Suprapubic skin (tissue), 4 donors: ENCODE measurements at places on chromosomes 1 and 21.

GRCh38 chr1:234962340-234962989 lies 166.2 kb downstream of the TOMM20 start:
- peak; percentile 85 for DNase-seq

- DNase-seq = peak; percentile 44
These were observed 56.7 kb downstream of the SLC37A1 start for GRCh38 chr21:42570362-42570761.

DNA sequence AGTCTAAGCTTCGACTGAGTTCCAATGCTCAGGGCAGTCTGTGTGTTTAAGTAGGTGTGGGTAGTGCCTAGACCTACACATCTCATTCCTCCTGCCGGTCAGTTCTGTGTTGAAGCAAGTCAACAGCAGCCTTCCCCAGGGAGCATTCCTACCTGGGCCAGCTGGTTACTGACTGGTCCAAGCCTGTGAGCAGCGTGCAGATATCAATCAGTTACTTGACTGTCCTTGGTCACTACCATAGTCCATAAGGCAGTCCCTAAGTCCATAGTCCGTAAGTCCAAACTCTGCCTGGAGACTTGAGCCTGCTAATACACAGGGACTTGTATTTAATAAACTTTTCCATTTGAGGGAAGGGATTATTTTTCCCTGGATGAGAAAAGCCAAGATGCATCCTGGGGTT lies 171.9 kb downstream of the PGBD5 start:
- no peak for DNase-seq

DNA sequence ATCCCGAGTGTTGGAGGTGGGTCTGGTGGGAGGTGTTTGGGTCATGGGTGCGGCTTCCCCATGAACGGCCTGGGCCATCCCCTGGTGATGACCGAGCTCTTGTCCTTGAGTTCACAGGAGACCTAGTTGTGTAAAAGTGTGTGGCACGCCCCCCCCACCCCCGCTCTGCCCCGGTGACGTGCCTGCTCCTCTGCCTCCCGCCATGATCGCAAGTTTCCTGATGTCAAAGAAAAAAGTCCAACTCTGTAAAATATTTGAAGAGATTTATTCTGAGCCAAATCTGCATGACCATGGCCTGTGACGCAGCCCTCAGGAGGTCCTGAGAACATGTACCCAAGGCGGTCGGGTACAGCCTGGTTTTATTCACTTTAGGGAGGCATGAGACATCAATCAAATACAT lies 125.1 kb upstream of the COL6A1 start:
- peak; percentile 34 for DNase-seq

- DNase-seq = no peak
These were observed 163.8 kb downstream of the COL24A1 start for GRCh38 chr1:85992791-85993190.

DNA sequence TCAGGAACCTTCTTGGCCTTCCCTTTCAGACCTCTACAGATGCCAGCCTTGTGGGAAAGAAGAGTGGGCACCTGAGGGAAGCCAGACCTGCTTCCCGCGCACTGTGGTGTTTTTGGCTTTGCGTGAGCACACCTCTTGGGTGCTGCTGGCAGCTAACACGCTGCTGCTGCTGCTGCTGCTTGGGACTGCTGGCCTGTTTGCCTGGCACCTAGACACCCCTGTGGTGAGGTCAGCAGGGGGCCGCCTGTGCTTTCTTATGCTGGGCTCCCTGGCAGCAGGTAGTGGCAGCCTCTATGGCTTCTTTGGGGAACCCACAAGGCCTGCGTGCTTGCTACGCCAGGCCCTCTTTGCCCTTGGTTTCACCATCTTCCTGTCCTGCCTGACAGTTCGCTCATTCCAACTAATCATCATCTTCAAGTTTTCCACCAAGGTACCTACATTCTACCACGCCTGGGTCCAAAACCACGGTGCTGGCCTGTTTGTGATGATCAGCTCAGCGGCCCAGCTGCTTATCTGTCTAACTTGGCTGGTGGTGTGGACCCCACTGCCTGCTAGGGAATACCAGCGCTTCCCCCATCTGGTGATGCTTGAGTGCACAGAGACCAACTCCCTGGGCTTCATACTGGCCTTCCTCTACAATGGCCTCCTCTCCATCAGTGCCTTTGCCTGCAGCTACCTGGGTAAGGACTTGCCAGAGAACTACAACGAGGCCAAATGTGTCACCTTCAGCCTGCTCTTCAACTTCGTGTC lies 995 bp upstream of the ZBTB48 start:
- no peak for DNase-seq

GRCh38 chr1:228721407-228721806 lies 13.9 kb upstream of the RHOU start:
- DNase-seq = no peak

- peak; percentile 82 for DNase-seq
These were observed 641 bp upstream of the ZBTB21 start for GRCh38 chr21:42010507-42011495.

DNA sequence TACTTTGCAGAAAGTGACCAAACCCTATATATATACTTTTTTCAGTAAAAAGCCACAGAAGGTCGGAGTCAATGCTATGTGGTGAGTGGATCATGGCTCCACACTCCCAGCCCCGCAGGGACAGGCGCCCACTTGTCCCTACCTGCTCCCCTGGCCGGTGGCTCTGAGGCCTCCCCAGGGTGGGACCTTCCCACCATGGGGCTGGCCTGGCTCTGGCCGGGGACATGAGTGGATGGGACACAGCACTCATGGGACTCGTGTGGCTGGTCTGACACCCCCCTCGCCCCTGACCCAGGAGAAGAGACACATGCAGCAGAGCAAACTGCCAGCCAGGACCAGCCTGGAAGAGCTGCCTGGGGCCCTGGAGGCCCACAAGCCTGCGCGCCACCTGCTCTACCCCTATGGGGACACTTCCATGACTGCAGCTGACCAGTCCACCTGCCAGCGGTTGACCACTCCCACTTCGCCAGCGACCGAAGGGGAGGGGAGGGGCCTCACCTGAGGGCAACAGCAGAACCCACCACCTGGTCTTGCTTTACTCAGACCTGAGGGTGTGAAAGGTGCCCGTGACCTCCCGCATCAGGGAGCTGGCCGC lies 2.2 kb downstream of the SPATC1L start:
- DNase-seq = peak; percentile 62

GRCh38 chr1:40183055-40183710 lies 22.0 kb downstream of the RLF start:
- DNase-seq = no peak

GRCh38 chr1:4605158-4605557 lies 49.3 kb upstream of the AJAP1 start:
- peak; percentile 15 for DNase-seq

- DNase-seq = no peak
These were observed 40.7 kb downstream of the DISP3 start for GRCh38 chr1:11519629-11520031.

- no peak for DNase-seq
These were observed 59.1 kb downstream of the PLXNA2 start for GRCh38 chr1:208184966-208185654.

DNA sequence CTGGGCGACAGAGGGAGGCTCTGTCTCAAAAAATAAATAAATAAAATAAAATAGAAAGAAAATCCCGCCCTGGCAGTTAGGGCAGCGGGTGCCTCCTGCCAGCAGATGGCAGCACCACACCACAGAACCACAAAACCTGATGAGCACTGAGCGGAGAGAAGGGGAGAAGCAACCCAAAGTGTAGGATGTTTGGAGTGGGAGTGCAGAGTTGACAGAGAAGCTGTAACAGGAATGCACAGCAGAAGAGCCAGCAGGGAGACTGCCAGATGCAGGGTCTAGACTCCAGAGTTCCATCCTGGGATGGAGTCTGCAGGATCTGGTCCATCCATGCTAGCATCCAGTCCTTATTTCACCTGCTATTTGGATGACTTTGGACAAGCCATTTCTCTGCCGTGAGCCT lies 29.7 kb upstream of the KIRREL1 start:
- peak; percentile 66 for DNase-seq

GRCh38 chr21:29170944-29171343 lies 40.5 kb downstream of the MAP3K7CL start:
- no peak for DNase-seq

GRCh38 chr21:42176859-42177258 lies 42.1 kb upstream of the ABCG1 start:
- DNase-seq = no peak

DNA sequence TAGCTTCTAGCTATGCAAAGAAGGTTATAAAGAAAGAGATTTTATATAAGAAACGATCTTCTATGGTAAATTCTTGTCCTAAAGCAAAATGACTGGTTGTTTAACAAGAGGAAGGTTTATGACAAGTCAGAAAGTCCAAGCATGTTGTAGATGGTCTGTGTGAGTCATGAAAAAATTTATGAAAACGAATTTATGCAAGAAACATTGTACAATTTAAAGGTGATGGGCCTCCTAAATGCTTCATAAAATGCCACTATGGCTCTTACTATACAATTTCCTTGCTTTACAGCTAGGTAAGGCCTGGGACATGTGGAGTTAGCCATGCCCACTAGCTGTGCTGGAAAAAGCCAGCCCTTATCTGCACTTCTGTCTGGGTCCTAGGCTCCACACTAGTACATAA lies 125.4 kb downstream of the PTGER3 start:
- DNase-seq = no peak

- DNase-seq = no peak
These were observed 80.7 kb downstream of the TBX15 start for GRCh38 chr1:118907466-118907865.

GRCh38 chr21:34691390-34692032 lies 22.7 kb downstream of the CLIC6 start:
- DNase-seq = no peak
